ENCODE measurements at places on chromosomes 4 and X.

- DNase-seq, result peak; percentile 75
These were observed 97.7 kb upstream of the ACSL4 start for GRCh38 chrX:109830704-109831206.

GRCh38 chr4:61511716-61512488, 311.8 kb downstream of the ADGRL3 start:
- DNase-seq, result no peak

- no peak for DNase-seq
These were observed 72.2 kb upstream of the PPP3CA start for GRCh38 chr4:101419336-101420135.

DNA sequence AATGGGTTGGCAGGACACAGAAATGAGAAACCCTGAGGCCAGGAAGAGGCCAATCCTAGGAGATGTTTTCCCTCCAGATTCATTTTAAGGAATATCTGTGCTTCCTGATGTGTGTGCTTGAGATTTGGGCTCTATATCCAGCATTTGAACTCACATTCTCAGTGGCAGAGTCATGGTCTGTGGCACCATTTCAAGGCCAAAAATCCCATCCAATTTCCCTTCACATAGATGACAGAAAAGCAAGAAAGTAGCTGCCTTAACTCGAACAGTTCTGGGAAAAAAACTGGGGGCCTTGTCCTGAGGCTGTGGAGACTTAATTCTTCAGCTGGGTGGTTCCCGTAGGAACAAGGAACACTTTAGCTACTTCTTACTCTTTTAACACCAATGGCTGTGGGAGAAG, 27.4 kb downstream of the TAF7L start:
- no peak for DNase-seq

DNA sequence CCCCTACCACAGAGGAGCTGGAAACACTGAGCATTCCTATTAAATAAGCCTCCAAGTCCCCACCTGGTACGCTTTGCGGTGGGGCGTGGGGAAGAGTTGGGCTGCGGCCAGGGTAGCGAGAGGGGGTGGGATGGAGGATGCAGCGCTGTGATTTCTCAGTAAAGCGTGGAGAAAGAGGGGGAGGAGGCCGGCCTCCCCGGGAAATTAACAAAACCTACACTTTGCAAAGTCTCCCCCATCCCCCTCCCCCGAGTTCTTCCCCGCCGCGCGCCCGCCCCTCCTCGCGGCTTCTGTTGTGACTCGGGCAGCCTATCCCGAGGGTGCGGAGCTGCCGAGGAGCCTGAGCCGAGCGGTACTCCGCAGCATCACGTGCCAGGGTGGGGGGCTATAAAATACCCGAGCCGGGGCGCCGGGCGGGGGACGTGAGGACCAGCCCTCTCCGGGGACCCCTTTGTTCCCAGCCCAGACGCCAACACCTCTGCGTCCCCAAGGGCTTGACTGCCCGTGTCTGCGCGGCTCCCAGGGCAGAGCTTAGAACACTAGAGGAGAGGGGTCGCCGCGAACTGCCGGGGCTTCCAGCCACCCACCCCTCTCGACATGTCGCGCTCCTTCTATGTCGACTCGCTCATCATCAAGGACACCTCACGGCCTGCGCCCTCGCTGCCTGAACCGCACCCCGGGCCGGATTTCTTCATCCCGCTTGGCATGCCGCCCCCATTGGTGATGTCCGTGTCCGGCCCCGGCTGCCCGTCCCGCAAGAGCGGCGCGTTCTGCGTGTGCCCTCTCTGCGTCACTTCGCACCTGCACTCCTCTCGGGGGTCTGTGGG, at the start of gene GSX2:
GSX2 (plus strand) TSS at position 416 of the 827 bp plus-strand sequence; CDS start at position 598, 182 bp downstream.
- no peak for DNase-seq

Measured in CD14-positive monocyte (primary cell).